ENCODE measurements at places on chromosomes 6 and 20.

DNA sequence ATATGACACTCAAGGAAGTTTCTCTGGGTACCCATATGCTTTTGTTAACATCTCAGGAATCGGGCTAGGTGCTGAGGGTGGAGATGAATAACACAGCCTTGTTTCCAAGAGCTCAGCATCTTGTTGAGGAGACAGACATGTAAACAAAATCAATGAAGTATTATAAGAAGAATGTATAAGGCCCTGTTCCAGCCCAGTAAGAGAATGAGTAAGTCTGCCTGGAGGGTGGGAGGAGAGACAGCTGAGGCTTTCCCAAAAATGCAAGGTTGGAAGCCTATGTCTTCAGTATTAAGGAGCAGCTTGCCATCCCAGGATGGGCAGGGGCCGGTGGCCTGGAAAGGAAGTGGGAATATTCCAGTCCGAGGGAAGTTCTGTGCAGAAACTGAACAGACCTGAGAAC lies 615.3 kb upstream of the BTBD3 start:
- H3K36me3 ChIP-seq = peaks cover 17% of the 10 kb centered on the region
- no peak for DNase-seq
- no peak overlapping the region for H3K27ac ChIP-seq
- no peak overlapping the region for H3K4me3 ChIP-seq

DNA sequence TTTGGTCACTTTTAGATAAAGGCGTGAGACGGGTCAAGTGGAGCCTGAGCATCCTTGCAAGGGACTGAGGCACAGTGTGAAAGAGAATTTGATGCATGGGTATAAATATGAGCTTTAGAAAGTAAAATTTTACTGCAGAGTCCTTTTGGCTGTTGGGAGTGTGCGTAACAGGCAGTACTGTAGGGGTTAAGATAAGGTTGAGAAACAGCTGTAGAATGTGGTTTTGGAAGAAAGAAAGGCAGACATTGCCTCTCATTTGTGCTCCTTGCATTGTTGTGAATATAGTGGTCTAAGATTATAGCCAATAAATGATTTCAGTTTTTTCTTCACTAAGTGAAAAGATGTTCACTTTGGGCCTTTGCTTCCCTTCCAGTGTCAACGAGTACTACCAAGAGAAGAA lies 73.0 kb downstream of the RREB1 start:
- no peaks in the 10 kb centered on the region for H3K4me1 ChIP-seq
- H3K27ac ChIP-seq = no peak overlapping the region
- DNase-seq = no peak
- peaks cover 11% of the 10 kb centered on the region for H3K36me3 ChIP-seq
- no peak overlapping the region for H3K4me3 ChIP-seq
- no peaks in the 10 kb centered on the region for H3K27me3 ChIP-seq

GRCh38 chr20:46430921-46431712 lies 24.7 kb upstream of the ELMO2 start:
- no peak overlapping the region for H3K27ac ChIP-seq
- H3K27me3 ChIP-seq = no peaks in the 10 kb centered on the region
- H3K36me3 ChIP-seq = peaks cover 3% of the 10 kb centered on the region
- no peak overlapping the region for H3K4me3 ChIP-seq
- no peak for DNase-seq

DNA sequence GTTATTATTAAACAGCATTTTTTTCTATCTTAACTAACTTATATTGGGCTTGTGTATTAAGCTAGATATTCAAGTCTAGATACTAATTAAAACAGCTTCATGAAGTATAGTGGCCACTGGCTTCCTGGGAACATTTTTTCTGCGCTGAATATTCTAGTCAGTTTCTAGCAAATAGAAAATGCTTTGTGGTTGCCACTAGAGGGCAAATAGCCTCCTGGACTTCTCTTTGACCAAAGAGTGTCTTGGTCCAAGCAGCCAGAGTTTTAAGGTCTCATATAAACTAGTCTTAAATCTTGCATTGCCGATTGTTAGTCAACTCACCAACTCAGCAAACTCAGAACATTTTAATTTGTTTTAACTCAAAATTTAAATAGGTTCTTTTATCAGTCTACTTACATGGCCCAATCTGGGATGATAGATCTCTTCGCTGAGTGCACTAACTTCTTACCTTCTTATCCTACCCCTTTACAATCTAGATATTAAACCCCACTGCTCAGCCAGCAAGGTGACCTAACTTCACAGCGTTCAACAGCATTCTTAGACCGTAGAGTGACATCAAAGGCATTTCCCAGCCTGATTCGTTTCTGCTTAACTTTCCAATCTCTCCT lies 24.6 kb upstream of the ID4 start:
- H3K27ac ChIP-seq = no peak overlapping the region
- no peaks in the 10 kb centered on the region for H3K4me1 ChIP-seq
- peaks cover 17% of the 10 kb centered on the region for H3K36me3 ChIP-seq
- no peaks in the 10 kb centered on the region for H3K27me3 ChIP-seq

- H3K36me3 ChIP-seq = no peaks in the 10 kb centered on the region
- H3K27ac ChIP-seq = no peak overlapping the region
- H3K4me1 ChIP-seq = no peaks in the 10 kb centered on the region
- DNase-seq = no peak
- H3K27me3 ChIP-seq = no peaks in the 10 kb centered on the region
These were observed 38.1 kb downstream of the SMAP1 start for GRCh38 chr6:70705772-70706171.

DNA sequence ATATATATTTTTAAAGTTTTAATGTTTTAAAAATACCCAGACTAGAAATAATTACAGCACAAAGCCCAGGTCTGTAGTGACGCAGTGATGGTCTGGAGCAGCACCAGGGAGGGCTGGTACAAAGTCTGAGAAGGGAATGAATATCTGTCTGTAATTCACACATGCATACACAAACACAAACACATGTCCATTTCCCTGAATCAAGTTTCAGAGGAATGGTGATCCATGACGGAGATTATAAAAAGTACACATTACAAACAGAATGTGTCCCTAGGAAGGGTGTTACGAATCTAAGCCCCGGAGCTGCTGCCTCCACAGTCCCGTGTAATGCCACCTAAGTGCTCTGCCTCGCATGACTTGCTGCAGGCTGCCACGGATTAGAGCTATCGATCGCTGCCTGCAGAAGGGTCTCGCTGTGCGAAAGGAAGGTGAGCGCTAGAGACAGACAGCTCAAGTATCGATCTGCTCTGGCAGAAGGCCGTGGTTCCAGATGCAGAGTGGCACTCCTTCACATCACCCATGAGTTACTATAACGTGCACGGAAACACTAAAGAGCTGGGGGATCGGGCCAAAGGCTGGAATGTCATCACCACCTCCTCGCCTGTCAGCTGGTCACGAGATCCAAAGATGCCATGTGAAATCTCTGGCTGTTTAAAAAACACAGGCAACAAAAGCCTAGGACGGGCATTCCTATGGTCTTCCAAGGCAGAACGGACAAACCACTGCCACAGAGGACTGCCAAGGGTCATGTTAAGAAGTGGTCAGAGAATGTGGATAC lies 87.1 kb downstream of the INSM1 start:
- H3K4me3 ChIP-seq = no peak overlapping the region
- H3K27me3 ChIP-seq = no peaks in the 10 kb centered on the region
- H3K27ac ChIP-seq = no peak overlapping the region
- DNase-seq = no peak
- no peaks in the 10 kb centered on the region for H3K36me3 ChIP-seq

DNA sequence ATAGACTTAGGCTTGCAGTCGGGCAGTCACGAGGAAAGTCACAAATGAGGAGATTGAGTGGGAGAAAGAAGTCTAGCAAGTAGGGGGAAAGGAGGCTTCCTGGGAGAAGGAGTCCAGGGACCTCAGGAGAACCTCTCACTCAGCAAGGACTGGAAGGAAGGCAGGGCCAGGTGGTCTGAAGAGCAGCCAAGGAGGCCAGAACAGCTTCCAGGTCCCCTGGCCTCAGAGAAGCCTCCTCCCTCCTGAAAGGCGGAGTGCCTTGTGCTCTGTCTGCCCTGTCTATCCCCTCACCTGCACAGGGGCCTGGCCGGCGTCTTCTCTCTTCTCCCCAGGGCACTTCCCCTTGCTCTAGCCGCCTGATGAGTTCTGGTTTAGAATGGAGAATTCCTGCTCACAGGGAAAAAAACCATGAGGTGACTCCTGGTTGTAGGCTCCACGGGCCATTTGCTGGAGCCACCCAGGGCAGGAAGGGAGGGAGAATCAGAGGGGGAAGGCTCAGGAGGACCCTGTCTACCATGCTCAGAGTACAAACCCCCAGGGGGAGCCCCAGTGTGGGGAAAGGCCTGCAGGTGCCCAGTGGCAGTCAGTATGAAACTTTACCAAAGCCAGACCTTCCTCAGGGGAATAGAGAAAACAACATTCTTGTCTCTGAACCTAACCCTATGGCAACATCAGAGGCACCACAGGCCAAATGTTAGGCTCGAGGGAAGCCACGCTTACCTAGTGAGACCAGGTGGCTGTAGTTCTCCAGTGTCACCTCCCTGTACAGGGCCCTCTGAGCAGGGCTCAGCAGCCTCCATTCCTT lies 11.2 kb downstream of the ZNF337 start:
- no peak for DNase-seq
- no peaks in the 10 kb centered on the region for H3K4me1 ChIP-seq
- H3K4me3 ChIP-seq = no peak overlapping the region

DNA sequence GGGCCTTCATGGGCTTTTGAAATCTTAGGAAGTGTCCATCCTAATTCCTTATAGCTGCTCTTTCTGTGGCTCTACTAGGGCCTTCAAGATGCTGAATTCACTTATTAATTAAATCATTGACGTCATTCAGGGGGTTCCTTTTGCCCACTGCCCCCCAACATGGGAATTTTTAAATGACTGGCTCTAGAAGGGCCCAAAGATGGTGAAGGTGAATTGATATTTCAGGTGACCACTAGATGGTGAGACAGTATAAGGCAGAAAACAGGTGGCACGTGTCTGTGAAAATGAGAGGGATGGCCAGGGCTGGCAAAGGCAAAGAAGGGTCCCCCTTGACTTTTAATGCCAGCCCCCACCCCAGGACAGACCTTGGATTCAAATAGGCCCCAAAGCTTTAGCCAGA lies 11.8 kb downstream of the GNAS start:
- H3K36me3 ChIP-seq = no peaks in the 10 kb centered on the region
- DNase-seq = no peak
- no peaks in the 10 kb centered on the region for H3K27me3 ChIP-seq
- H3K4me1 ChIP-seq = no peaks in the 10 kb centered on the region

- peaks cover 7% of the 10 kb centered on the region for H3K36me3 ChIP-seq
- no peak overlapping the region for H3K4me3 ChIP-seq
- H3K4me1 ChIP-seq = no peaks in the 10 kb centered on the region
- no peak overlapping the region for H3K27ac ChIP-seq
These were observed 8.0 kb upstream of the SNX3 start for GRCh38 chr6:108268845-108269244.

DNA sequence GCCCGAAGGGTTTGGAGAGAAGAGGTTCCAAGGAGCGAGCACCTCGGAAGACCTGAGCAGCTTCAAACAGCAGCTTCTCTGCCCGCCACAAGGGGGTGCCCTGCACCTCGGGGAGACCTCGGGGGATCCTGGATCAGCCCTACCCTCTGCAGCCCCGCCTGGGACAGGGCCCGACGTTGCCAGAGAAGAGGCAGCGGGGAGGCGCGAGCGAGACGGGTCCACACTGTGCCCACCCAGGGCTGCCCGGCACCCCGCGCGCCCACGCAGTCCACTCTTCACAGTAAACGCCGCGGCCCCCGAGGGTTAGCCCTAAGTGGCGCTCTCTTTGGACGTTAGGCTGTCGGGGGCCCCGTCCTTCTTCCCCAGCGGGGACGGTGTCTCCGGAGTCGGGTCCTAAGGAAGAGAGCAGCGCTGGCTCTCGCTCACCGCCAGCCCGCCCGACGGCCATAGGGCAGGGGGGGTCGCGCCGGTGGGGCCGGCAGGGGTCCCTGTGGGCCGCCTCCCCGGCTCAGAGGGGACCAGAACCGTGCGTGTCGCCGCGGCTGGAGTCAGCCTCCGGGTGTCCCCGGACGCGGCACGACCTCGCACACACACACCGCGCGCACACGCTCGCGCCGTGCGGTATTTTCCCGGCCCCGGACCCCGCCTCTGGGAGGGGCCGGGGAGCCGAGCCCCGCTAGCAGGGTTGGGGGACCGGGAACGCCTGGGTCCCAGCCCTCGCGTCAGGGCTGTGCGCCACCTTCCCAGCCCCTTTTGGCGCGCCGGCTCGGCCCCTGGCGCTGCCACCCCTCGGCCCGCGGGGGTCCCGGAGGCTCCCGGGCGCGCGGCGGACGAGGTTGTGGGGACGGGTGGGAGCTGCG lies 929 bp downstream of the CDH22 start:
- H3K27me3 ChIP-seq = peaks cover 42% of the 10 kb centered on the region
- DNase-seq = peak; percentile 84
- no peaks in the 10 kb centered on the region for H3K36me3 ChIP-seq
- no peaks in the 10 kb centered on the region for H3K4me1 ChIP-seq
- no peak overlapping the region for H3K27ac ChIP-seq

- no peak overlapping the region for H3K4me3 ChIP-seq
- no peaks in the 10 kb centered on the region for H3K27me3 ChIP-seq
- no peaks in the 10 kb centered on the region for H3K36me3 ChIP-seq
- no peak for DNase-seq
- H3K4me1 ChIP-seq = peaks cover 2% of the 10 kb centered on the region
- no peak overlapping the region for H3K27ac ChIP-seq
These were observed 130.0 kb downstream of the BTBD9 start for GRCh38 chr6:38509713-38510112.

- H3K36me3 ChIP-seq = peaks cover 26% of the 10 kb centered on the region
- H3K27ac ChIP-seq = no peak overlapping the region
- no peaks in the 10 kb centered on the region for H3K4me1 ChIP-seq
These were observed 604 bp upstream of the RAB5IF start for GRCh38 chr20:36604952-36605398.

- H3K36me3 ChIP-seq = no peaks in the 10 kb centered on the region
- H3K27ac ChIP-seq = no peak within 1 kb of the TSS
- DNase-seq = peak; percentile 100
- H3K4me3 ChIP-seq = peak within 1 kb of the TSS; percentile 96
These were observed at the start of gene SPAG4 for GRCh38 chr20:35615667-35616464. Gene SPAG4, plus strand, starts transcription at chr20:35615829. Its CDS starts 175 bp downstream, at chr20:35616004.

DNA sequence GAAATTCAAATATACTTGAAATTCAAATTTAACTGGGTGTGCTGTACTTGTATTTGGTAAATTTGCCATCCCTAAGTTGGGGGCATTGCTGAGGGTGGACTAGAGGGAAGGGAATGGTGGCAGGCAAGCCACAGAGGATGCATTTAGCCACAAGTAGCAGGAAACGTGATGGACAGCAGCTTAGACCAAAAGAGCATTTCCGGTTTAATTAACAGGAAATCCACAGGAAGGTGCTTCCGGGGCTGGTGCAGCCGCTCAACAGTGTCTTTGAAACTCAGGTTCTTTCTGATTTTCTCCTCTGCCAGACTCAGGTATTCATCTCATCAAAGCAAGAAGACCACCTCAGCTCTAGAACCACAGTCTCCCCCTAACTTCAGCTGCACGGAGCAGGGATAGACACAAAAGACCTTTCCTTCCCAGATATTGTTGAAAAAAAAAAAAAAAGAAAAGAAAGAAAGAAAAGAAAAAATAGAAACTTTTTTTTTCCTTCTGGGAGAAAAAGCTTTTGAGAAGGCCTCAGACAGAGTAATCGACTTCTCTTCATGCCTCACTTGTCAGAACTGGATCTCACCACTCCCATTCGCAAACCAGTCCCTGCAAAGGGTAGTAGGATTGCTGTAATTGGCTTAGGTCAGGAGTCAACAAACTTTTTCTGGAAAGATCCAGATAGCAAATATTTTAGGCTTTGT lies 8.0 kb upstream of the BCAS1 start:
- no peaks in the 10 kb centered on the region for H3K27me3 ChIP-seq
- H3K4me3 ChIP-seq = no peak overlapping the region
- DNase-seq = no peak
- no peak overlapping the region for H3K27ac ChIP-seq
